ENCODE measurements at places on chromosomes 7 and 10.

DNA sequence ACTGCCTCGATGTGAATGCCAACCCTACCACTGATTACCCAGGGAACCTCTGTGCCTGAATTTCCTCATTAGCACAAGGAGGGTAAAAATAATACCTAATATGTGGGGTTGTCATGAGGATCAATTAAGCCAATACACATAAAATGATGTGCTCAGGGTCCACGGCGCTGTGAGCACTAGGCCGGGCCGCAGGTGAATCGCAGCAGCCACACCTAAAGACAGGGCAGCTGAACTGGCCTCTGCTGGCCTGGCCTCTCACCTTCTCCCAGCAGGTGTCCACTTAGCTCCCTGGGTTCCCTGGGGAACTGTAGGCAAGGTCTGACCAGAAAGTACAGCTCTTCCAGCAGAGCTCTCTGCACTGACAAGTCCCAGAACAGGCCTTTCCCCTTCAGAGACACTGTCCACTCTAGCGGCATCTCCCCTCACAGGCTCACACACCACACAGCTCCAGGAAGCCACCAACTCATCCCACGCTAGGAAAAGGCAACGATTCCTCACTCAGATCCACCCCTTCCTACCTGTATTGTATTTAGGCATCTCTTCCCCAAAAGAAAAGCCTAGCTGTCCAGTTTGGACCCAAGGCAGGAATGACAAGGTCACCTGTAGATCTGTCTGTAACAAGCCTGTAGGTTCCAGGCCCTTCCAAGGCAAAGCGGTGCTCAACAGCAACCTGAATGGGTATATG is 273.1 kb downstream of the USP6NL start:
- no peak for DNase-seq

DNA sequence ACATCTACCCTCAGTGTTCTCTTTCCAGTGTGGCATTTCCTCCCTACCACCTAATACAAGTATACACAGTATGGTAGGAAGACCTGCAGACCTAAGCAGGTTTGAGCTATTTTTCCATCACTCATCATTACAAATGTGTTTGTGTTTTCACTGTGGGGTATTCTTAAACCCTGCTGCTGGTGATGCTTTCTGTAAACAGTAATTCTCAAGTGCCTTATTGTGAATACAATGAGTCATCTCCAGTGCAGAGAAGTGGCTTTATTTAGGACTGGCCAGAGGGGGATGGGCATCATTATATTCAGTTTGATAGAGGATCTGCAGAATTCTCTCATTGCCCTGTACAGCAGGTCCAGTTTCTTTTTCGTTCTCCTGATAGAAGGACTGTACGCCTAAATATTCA is 63.7 kb downstream of the GRM8 start:
- DNase-seq, result no peak

DNA sequence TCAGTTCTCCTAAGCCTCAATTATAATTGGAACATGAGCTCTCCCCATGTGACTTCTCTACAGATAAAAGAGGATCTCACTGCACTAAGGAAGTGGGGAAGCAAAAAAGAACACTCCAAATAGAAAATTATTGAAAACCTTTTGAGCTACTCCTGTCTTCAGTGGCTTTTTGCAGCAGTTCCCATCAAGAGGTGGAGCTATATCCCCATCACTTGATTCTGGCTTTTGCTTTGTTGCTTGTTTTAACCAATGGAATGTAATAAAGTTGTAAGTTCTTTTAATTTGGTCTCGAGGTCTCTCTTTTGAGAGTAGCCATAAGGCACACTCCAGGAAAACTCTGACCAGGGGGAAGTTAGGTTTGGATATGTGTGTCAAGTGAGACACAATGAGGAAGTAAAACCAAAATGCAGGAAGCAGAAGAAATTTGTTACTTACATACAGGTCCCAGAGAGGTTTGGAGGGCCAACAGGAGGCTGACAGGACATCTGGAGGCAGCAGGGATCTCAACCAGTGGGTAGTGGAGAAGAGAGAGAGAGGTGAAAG is 569.4 kb downstream of the HTR7 start:
- DNase-seq, result no peak

DNA sequence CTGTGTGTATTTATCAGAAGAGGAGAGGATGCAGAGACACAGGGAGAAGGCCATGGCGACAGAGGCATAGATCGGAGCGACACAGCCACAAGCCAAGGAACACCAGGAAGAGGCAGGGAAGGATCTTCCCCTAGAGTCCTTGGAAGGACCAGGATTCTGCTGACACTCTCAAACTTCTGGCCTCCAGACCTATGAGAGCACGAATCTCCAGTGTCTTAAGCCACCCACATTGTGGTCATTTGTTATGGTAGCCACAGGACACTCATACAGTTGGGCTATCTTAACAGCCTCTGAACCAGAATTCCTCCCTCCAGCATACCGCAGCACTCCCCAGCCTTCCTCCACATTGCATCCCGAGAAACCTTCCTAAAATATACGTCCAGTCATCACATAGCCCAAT is 367.0 kb upstream of the MGMT start:
- no peak for DNase-seq

GRCh38 chr10:68092512-68092911 is 16.8 kb upstream of the MYPN start:
- no peak for DNase-seq

DNA sequence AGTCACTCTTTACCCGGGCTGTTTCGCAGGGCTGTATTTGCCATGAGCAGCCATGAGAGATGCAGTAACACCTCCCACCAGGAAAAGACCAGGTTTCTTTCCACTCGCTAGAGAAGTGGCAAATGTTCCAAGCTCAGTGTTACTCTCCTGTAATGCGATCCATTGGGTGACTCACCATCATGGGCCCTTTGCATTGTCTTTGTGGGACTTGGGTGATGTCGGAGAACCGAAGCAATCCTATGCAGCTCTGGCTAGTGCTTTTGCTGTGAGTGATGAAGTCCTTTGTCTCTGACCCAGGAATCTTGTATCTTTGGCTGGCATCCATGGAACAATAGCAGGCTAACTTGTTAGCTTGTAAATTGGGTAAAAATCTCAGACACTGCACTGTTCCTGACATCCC is 40.0 kb downstream of the GHRHR start:
- no peak for DNase-seq

- no peak for DNase-seq
These were observed 18.0 kb upstream of the SPOCK2 start for GRCh38 chr10:72106154-72106849.

DNA sequence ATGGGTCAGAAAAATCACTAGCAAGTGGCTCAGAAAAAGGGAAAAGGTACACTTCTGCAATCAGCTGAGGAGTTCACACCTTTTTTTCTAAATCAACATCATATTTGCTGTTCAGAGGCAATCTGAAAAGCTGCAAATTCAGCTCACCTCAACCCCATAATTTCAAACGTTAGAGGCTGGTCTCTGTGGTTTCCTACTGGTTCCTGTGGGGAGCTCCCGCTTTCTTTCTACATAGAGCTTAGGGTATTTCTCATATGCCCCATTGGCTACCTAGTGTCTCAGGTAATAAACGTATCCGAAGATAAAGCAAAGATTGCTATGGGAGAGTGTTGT is 5.2 kb upstream of the ZNF22 start:
- DNase-seq, result no peak

- DNase-seq, result no peak
These were observed 34.6 kb upstream of the SLC35G1 start for GRCh38 chr10:93859049-93859655.

DNA sequence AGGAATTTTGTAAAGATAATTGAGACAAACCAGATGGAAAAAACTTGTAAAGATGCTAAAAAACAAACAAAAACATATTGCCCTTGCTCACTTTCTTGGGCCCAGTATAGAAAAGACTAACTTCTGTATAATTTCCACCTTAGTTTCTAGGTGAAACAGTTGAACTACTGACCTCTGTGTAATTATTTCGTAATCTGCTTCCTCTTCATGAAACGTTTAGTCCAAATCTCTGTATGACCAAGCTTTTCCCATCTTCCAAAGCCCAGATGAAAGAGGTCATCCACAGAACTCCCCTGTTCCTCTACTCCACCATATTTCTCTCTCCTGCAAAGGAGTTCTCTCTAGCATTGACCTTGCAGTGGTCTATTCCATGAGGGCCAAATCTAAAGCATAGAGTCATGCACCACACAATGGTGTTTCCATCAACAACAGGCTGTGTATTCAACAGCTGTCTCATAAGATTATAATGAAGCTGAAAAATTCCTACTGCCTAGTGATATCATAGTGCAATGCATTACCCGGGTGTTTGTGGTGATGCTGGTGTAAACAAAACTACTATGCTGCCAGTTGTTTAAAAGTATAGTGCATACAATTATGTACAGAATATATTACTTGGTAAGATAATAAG is 647.6 kb downstream of the TNS3 start:
- no peak for DNase-seq

- no peak for DNase-seq
These were observed 23.4 kb downstream of the DOCK4 start for GRCh38 chr7:112182749-112183148.

DNA sequence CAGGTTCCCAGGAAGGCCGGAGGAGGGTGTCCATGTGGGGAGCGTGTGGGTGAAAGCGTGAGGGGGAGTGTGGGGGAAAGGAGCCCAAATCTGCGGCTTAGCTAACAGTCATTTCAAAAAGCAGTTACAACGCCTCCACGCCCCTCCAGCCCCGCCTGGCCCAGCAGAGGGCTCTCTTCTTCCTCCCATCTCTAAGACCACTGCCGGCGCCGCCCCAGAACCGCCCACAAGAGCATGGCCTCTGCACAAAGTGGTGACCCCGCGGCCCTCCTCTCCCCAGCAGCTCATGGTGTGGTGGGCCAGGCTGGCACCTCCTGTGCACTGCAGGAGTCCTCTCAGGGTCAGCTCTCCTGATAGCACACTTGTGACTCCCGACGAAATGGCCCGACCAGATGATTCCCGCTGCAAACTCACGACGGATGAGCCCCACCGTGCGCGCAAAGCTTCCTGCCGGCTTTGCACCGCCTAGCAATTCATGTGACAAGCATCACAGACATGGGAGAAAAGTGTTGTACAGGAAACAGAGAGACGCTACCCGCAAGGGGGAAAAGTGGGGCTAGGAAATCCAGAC is 12.4 kb upstream of the HUS1 start:
- peak; percentile 74 for DNase-seq
